GM23338 (cell line): ENCODE measurements at places on chromosomes 4 and X. TPM values are rescaled to one million over a fixed set of nuclear protein-coding genes. Genes with fewer than 3 reads are reported as not detected.

Gene GLRA3
- 0.09 and 0.19 TPM in 2 replicates for polyA plus RNA-seq

Gene RRH
- not detected in 2 replicates for polyA plus RNA-seq

Gene MAGIX
- polyA plus RNA-seq, result 0.66 and 1.6 TPM in 2 replicates

Gene MID2
- polyA plus RNA-seq, result 0.31 and 0.84 TPM in 2 replicates

DNA sequence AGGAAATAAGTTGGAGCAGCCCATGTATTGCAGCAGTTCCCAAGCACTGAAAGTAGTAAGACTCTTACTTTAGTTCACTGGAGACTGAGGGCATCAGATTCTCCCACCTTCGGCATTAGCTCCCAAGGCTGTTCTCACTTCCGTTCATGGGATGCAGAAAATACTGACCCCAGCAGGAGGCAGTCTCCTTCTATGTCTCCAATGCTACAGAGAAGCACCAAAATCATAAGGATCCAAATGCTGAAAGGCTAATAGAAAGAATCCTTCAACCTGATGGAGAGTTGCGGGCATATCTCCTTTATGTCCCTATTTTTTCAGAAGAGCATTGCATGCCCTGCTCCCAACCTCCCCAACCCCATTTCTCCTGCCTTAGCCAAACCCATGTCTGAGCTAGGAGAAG, 32.4 kb downstream of the ADH7 start:
- peak; percentile 38 for DNase-seq

DNA sequence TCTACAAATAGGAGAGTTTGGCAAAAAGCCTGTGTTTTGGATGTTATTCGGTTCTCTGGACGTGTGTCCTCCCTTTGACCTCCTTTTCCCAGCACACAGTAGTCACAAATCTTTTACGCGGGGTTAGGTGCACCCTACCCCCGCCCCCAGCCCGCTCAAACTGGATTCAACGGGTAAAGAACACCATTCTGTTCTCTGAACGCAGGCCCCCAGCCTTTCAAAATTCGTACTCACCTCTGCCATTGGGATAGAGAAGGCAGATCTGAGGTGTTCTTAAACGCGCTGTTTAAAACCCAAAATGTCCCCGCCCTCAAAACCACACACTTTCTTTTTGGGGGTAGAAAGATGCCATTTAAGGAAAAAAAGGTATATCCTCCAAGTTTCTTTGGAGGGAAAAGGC, 2.7 kb downstream of the LEF1 start:
- peak; percentile 32 for DNase-seq

GRCh38 chrX:5829469-5829868, 399.2 kb downstream of the NLGN4X start:
- DNase-seq, result no peak

- DNase-seq, result no peak
Observed at GRCh38 chr4:2621419-2621818, 85.0 kb downstream of the FAM193A start.

- no peak for DNase-seq
Observed at GRCh38 chr4:77538574-77539157, 67.0 kb upstream of the CXCL13 start.

DNA sequence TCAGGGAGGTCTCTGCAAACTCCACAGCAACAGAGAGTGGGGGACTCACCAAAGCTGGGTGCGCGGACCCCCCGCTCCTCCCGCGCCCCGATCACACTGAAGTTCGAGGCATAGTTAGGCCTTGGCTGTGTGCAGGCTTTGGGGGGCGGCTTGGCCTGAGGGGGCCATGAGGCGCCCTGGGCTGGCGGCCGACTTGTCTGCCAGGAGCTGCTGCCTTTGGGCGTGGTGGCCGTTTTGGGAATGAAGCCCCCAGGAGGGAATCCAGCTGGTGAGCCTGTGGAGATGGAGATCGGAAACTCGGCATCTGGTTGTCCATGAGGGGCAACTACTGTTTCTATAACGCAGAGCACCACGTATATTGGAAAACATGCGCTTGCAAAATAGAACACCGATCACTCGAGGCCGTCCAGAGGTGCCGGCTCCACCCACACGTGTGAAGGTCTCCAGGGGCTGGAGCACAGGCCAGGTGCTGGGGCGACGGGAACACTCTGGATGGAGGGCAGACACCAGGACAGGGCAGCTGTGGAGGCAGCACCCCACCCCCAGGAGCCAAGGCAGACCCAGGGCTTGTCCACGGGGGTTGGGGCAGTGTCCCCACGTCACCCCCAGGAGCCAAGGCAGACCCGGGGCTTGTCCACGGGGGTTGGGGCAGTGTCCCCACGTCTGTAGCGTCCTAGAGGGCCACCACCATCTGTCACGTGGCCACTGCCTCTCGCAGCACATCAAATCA, 25.9 kb upstream of the CPLX1 start:
- no peak for DNase-seq

DNA sequence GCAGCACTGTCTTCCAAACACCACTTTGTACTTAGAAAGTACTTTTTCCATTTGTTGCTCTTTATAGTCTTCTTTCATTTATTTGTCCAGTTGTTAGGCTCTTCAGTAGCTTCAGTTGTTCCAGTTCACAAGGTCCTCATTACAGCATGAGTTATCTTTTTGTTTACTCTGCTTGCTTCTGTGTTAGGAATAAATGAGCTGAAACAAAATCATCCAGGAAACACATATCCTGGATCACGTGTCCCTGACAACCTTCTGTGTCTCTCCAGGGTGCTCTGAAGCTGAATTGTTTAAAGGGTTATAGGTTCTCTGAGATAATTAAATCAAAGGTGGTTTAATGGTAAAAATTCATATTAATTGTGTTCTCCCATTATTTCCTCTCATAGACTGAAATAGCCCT, 19.9 kb upstream of the KLHL8 start:
- no peak for DNase-seq
